ENCODE measurements at places on chromosomes 7 and 10.

DNA sequence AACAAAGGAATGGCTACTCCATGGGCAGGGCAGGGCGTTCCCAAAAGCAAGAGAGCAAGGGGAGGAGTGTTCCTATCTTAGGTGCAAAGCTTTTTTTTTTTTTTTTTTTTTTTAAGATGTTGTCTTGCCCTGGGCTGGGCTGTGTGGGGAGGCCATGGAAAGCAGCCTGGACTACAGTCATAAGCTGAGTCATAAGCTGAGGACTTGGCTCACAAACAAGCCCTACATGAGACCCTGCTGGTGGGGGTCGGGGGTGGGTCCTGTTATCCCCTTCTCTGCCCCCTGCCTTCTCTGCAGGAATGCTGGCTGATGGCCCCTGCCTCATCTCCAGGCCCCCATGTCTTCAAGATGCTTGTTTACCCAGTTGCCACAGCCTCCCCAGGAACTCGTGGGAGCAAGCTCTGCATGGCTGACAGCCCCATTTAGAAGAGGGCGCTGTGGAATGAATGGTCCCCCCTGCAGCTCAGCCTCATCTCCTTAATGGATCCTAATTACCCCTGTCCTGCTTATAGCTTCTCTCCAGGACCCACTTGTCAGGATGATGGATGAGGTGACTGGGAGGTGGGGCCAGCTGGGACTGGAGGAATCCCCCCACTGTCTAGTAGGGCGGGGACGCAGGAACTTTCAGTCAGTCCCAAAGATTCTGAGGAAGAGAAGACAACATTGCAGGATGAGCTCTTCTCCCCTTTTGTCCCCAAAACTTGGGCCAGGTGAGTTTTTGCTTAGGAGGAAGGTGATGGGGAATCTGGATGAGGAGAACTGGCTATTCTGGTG is 340.8 kb upstream of the PODXL start:
- no peak for DNase-seq

DNA sequence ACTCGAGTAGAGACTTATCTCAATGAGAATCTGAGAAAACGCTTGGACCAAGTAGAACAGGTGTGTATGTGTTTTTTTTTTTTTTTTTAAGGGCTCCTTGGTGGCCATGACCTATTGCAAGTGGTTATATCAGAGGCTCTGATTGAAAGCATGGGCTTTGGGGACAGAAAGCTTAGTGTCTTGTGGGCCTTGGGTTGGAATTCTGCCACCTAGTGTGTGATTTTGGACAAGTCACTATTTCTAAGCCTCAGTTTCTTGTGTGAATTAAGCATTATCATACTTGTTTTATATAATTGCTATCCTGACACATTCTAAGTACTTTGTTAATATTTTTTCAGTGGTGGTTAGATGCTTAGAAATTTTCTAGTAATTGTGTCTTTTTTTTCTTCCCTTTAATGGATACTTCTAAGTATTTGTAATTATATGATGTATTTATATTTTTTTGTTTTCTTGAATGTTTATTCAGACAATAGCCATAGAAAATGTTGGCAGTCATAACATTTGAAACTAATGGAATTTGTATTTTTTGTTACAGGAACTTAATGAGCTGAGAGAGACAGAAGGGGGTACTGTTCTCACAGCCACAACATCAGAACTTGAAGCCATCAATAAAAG is 33.1 kb downstream of the SMC3 start:
- no peak for DNase-seq

DNA sequence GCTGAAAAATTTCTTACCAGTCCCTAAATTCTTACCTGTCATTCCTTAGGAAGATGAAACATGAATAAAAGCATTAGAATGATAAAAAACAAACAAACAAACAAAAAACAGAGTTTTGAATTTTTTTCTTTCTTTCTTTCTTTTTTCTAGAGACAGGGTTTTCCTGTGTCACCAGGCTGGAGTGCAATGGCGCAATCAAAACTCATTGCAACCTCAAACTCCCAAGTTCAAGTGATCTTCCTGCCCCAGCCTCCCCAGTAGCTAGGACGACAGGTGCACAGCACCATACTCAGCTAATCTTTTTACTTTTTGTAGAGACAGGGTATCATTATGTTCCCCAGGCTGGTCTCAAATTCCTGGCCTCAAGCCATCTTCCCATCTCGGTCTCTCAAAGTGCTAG is 26.5 kb downstream of the NT5C2 start:
- DNase-seq: no peak

DNA sequence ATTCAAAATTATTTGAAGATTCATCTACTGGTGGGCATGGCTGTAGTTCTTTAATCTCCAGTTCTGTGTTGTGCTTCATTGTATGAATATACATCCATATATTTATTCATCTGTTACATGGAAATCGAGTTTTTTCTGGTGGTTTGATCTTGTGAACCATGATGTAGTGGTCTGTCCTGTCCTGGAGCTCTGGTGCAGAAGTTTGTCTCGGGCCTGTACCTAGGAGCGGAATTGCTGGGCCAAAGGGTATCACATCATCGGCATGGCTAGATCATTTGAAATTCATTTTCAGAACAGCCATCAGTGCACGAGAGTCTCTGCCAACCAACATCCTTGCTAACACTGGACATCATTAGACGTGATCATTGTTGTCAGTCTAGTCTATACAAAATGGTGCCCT is 107.0 kb downstream of the ELFN1 start:
- DNase-seq: no peak

GRCh38 chr7:138458576-138459412 is 1.3 kb upstream of the TRIM24 start:
- DNase-seq: no peak

DNA sequence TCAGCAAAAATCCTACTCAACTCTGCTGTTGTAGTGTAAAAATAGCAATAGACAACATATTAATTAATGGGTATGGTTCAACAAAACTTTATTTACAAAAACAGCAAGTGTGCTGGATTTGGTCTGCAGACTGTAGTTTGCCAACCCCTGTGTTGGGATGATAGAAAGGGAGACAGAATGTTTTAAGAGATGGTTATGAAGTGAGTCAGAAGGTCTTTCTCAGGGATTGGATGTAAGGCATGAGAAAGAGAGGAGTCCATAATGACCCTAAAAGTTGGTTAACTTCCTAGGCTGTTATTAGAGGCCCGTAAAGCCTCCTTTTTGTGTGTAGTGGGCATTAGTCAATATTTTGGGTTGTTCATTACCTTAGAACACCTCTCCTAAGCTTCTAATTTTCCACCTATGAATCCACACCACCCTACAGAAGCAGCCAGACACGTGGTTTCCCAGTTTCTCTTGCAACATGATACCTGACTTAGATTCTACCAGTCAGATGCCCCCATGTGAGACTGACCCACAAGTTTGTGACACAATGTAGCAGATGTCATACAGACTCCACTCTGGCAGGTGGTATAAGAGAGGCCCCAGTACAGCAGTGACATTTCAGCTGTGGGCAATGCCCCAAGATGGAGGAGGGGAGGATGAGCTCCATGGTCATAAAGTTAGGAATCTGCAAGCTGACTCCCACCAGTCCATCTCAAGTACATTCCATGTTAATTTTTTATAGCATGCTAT is 1015.6 kb downstream of the KCNMA1 start:
- DNase-seq: no peak

DNA sequence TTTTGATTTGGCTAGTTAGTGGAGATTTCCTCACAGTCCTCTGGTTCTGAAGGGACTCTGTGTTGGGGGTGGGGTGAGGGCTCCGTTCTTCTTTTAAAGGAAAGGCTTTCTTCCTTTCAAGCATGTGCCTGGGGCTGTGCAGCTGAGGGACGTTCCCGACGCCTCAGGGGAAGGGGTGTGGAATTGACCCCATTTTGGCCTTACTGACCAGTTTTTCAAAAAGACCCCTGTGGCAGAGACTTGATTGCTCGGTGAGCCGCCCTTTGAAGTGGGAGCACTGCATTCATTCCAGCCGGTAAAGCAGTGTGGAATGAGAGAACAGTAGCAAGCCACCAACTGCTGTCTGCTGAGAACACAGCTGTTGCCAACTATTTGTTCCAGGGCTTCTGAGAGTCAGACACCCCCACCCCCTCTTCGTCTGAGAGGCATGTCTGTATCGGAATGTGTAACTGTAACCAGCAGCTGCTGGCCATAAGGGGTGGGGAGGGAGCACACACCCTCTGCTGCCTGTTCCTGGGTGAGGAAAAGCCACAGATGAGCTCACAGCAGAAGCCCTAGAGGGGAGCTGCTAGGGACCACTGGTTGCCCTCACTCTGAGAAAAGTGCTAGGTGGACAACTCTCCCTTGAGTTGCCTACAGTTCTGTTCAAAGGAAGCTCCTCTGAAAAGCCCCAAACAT is 33.2 kb downstream of the WBP1L start:
- DNase-seq: no peak

DNA sequence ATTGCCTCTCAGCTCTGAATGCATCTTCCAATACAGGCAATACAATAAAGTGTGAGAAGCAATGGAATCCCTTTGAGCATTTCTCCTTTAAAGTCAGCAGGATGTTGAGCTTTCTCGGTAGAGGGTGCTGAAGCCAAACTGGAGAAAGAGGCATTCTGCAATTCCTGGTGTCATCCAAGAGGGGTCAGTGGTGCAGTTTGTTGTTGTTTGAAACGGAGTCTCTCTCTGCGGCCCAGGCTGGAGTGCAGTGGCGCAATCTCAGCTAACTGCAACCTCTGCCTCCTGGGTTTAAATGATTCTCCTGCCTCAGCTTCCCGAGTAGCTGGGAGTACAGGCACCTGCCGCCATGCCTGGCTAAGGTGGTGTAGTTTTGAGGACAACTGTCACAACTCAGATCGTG is 486.5 kb downstream of the CALN1 start:
- DNase-seq: no peak

- no peak for DNase-seq
These were observed 208.1 kb downstream of the ARHGAP12 start for GRCh38 chr10:31720546-31720945.

GRCh38 chr10:13365243-13365642 is 17.1 kb upstream of the SEPHS1 start:
- no peak for DNase-seq

DNA sequence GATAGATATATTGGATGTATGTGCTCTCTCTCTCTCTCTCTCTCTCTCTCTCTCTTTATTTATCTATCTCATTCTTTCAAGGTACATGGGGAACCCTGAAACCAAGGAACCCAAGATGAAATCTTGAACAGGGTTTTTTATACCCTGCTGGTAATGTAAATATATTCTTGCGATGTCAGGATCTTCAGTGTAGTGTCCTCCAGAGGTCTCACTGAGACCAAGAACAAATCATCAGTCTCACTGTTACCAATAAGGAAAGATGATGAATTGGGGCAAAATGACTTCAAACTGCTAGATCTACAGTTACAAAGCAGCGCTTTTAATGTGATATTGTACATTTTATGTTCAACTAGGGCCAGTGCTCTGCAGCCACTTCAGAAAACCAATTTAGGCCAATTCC is 423.5 kb downstream of the ANKRD7 start:
- DNase-seq: no peak

GRCh38 chr7:47345857-47346298 is 236.0 kb downstream of the TNS3 start:
- DNase-seq: no peak

DNA sequence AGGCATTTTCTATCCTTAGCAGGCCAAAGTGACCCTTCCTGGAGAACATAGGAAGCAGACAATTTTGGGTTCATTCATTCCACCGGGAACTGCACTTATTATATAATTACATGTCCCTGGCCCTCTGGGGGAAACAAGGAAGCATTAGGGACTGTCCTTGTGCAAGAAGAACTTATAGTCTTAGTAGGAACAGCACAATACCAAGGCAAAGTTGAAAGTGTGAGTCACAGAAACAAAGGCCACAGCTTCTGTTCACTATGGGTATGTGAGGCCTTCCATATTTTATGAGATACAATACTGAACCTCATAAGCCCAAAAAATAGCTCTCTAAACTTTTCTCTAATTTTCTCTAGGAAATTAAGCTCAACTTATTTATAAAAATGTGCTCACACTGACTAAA is 18.4 kb upstream of the AKR1B10 start:
- no peak for DNase-seq

DNA sequence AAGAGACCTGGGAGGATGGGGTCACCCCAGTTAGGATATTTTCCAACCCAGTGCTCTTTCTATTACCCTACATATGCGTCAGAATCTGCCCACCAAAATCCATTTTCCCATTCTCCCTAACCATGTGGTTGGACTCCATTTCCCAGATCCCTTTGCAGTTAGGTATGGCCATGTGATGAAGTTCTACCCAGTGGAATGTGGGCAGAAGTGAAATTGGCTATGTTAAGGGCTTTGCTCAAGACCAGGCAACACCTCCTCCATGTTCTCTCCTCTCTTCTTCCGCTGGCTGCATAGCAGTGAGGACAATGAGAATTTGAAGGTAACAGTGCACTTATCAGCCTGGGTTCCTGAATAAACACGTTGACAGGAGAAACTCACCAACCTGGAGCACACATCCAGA is 111.3 kb downstream of the CABCOCO1 start:
- no peak for DNase-seq

GRCh38 chr10:47133871-47134570 is 166.0 kb upstream of the GDF10 start:
- no peak for DNase-seq
